Cardiac septum (tissue), 1 donor: ENCODE measurements at places on chromosomes 6 and 20.

- DNase-seq, result no peak
Observed at GRCh38 chr6:160967833-160968232, 23.7 kb upstream of the MAP3K4 start.

- no peak for DNase-seq
Observed at GRCh38 chr6:164167873-164168405, 753.4 kb downstream of the QKI start.

- no peak for DNase-seq
Observed at GRCh38 chr6:7112741-7113313, 5.1 kb downstream of the RREB1 start.

DNA sequence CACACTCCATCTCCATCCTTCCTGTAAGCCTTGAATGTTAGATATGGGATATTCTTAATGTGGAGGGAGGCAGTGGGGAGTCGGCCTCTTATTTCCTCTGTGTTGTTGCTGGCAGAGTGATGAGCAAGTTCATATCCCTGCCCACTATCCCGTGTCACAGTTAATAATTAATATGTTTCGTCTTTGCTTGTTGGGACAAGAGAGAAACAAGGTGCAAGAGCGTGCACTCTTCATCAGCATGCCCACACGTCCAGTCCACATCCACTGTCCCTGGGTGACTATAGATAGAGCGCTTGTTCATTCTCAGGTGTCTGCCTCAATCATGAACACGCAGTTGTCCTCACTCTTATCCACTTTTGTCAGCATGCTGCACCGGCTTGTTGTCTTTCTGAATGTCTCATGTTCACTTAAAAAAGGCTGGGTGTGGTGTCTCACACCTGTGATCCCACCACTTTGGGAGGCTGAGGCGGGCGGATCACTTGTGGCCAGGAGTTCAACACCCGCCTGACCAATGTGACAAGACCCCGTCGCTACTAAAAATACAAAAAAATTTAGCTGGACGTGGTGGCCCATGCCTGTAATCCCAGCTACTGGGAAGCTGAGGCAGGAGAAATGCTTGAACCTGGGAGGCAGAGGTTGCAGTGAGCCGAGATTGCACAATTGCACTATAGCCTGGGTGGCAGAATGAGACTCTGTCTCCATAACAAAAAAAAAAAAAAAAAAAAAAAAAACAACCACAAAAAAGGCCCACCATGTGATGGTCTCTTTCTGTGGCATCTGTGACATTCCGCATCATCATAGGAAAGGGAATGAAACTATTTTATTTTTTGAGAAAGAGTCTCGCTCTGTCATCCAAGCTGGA is 34.2 kb downstream of the PPP1R3G start:
- no peak for DNase-seq

DNA sequence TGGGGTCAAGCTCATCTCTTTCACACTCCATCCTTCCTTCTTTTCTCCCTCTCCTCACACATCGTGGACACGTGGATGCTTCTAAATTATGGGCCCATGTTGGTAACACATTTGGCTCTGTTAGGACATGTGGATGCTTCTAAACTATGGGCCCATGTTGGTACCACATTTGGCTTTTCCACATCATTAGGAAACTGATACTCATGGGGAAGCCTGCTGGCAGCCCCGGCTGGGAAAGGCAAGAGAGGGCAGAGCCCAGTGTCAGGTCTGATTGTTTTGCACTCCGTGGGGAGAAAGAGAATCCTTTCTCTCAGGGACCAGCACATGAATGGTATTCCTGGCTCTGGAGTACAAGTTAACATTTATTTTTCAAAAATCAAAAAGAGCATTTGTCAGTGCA is 4.0 kb upstream of the CST1 start:
- no peak for DNase-seq

- DNase-seq, result no peak
Observed at GRCh38 chr6:126944512-126944911, 174.0 kb upstream of the RSPO3 start.

- DNase-seq, result no peak
Observed at GRCh38 chr6:112231164-112231563, 23.2 kb downstream of the LAMA4 start.

GRCh38 chr20:14758356-14758755 is 420.9 kb upstream of the FLRT3 start:
- no peak for DNase-seq

- DNase-seq, result no peak
Observed at GRCh38 chr6:126312013-126312665, 27.8 kb upstream of the CENPW start.

DNA sequence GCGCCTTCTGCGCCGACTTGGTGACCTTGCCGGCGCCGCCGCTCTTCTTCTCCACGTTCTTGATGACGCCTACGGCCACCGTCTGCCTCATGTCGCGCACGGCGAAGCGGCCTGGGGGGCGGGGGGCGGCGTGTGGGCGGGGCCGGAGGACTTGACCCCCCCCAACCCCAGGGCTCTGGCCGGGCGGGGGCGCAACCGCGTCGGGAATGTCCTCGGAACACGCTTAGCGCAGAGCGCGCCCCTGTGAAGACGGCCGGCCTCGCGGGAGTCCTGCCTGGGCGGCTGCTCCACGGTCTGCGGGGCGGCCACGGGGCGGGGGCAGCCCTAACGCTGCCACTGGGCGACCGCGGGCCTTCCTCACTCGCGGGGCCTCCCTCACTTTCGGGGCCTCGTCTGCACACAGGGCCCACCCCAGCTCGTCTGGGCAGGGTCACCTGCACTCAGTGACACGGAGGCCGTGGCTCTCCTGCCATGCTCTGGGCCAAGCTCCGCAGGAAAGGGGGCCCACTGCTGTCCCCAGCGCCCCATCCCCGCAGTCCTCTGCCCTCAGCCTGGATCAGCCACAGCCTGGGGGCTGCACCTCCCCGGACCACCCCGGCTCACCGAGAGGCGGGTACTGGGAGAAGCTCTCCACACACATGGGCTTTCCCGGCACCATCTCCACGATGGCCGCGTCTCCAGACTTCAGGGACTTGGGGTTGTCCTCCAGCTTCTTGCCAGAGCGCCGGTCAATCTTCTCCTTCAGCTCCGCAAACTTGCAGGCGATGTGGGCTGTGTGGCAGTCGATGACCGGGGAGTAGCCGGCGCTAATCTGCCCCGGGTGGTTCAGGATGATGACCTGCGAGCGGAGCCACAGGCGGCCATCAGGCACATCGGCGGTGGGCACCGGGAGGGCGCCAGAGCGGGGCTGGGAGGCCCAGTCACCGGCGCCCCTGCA is 10.3 kb downstream of the EEF1A2 start:
- no peak for DNase-seq

DNA sequence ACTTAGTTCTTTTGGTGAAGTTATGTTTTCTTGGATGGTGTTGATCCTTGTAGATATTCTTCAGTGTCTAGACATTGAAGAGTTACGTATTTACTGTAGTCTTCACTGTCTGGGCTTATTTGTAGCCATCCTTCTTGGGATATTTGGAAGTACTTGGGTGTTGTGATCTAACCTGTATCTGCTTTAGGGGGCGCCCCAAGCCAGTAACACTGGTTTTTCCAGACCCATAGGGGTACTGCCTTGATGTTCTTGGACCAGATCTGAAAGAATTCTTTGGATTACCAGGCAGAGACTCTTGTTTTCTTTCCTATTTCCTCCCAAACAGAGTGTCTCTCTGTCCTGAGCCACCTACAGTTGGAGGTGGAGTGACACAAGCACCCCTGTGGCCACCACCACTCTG is 309.1 kb upstream of the IMPG1 start:
- no peak for DNase-seq

DNA sequence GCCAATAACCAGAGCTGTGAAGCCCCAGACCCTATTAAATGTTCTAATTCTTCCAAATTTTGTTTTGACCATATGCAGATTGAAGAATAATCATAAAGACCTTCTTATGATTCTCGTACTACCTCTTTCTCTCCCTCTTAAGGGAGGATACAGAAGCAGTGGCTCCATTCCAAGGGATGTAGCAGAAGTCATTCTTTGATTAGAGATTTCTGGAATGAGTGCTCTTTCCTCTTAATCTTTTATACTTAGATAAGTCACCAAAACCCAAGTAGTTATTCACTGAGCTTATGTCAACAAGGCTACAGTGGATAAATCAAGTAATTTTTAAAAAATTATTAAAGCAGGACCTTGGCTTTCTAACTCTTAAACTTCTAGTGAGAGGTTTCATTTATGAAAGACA is 266.0 kb upstream of the STXBP5 start:
- no peak for DNase-seq

- DNase-seq, result no peak
Observed at GRCh38 chr6:76165471-76166221, 93.2 kb upstream of the IMPG1 start.

DNA sequence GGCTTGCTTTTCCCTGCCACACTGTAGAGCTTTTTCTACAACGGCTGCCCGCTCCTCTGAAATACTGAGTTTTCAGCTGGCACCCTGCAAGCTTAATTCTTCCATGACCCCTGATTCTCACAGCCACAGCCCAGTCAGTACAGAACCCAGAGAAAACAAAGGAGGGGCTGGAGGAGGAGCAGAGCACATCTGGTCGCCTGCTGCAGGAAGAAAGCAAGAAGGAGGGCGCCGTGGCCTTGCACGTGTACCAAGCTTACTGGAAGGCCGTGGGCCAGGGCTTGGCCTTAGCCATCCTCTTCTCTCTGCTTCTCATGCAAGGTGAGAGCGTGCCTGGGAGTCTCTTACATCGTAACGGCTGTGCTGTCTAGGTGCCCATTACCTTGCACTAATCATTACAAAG is 11.3 kb downstream of the DLK2 start:
- no peak for DNase-seq

- DNase-seq, result no peak
Observed at GRCh38 chr20:51624157-51624731, 81.7 kb upstream of the NFATC2 start.

DNA sequence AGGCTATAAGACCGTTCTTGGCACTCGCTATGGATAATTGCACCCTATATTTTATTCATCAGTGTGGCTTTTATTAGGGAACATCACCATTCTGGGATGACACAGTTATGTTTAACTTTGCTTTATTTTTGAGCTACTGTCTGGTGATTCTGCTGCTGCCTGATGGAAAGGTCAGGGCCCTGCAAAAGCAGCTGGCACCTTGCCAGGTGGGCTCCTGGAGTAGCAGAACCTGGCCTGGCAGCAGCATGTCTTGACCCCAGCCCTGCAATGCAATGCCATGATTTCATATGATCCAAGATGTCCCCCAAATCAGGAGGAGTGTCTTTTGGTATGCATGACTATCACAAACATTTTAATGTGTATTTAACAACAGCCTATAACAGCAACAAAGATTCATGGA is 228.4 kb upstream of the RSPO3 start:
- no peak for DNase-seq

DNA sequence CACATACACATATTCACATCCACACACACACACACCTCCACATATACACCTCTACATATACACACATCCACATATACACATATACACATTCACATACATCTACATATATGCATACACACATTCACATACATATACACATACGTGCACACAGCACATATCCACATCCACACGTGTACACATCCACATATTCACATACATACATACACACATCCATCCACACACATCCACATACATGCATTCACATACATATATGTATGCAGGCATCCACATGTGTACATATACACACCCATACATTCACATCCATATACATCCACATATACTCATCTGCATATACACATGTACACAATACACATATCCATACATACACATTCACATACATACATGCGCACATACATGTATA is 25.6 kb upstream of the NKX2-2 start:
- no peak for DNase-seq

GRCh38 chr6:153927867-153928266 is 111.2 kb upstream of the OPRM1 start:
- DNase-seq, result no peak

DNA sequence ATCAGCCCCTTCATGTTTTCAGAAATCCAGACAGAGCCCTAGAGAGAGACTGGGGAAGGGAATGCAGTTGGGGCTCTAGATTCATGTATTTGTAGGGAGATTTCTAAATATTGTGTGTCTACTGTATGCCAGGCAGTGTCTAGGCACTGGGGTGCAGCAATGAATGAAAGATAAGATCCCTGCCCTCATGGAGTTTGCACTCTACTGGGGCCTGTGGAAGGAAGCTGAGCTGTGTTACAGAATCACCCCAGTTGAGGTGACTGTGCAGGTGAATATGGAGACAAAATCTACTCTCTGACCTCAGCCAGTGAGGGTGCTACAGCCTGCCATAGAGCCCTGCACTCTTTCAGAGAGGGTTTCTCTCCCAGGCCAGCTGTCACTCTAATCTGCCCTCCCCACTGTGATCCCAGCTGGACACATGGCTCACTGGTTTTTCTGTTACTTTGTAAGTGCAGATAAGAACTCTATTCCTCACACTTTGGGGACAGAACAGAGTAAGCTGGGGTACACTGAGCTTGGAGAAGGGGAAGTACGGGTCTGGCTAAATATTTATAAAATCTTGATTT is 69.2 kb upstream of the E2F3 start:
- DNase-seq, result no peak

DNA sequence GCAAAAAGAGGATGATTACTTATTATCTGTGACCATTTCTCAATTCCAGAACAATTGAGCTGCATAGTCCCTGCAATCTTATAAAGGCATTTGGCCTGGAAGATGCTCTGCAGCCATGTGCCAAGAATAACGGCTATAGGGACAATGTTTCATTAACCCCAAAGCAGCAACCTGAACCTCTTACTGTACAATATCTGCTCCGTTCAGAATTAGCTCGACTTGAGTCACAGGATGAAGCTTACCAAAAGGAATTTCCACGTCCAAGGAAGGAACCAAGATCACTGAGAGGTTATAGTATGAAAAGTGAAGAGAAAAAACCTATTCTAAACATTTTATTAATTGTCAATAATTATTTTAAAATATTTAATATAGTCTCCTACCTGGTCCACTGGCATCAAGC is 167.3 kb upstream of the GMDS start:
- no peak for DNase-seq

- no peak for DNase-seq
Observed at GRCh38 chr20:20490673-20491072, 122.8 kb downstream of the INSM1 start.

DNA sequence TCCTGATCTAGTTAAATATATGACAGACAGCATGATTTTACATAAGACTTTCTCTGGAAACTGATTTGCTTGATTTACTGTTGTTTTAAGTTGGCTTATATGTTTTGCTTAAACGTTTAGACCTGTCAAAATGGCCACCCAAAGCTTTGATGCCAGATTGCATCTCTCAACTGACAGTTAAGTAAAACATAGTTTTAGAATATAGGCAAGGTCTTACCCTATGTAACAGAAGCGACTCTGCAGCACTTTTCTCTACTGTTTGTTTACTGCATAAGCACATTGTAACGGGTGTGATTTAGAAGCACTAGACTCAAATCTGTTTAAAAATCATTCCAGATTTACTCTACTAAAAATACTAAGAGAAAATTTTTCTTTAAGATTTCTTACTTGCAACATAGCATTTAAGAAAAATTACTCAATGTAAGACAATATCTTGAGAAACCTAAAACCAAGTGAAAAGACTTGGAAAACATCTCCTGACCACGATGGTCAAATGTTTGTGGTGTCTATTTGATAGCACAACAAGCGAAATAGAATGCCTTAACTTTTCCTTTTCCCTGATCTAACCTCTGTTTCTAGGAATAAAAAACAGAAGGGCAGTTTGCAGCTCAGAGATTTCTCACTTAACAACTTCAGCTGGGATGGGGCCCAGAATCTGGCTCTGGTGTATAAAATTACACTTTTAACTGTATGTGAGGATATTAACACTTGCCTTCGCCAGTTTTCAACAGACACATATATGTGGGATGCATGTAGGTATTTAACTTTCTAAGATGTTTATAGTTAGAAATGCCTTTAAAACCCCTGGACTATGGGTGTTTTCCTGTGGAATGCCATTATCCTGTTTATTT is 47.4 kb downstream of the AIG1 start:
- DNase-seq, result no peak

- peak; percentile 41 for DNase-seq
Observed at GRCh38 chr20:38275815-38276550, 15.4 kb upstream of the KIAA1755 start.

- DNase-seq, result no peak
Observed at GRCh38 chr20:36441416-36441815, 99.9 kb upstream of the MYL9 start.
